ENCODE measurements at places on chromosomes 2 and 18.

DNA sequence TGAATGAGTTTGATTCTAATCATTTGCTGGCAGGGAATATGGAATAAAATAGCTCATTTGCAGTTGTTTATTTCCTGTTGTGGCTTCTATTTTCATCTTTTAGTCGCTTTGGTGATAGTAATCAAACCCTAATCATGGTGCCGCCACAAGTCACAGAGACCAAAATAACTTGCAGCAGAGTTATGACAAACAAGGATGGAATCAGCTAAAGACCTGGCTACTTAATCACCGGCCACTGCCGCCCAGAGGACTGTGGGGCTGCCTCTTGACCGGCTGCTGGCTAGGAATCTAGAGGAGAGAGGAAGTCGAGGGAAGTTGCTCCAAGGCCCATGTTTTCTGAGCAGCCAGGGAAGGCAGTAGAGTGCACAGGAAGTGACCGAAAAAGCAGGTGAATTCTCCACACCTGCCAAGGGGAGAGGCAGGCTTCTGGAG is 5.1 kb upstream of the SMAD7 start:
- DNase-seq: peak; percentile 76

- peak; percentile 79 for DNase-seq
These were observed 23.6 kb upstream of the RBM44 start for GRCh38 chr2:237774811-237775553.

GRCh38 chr2:53216805-53217204 is 550.8 kb upstream of the CHAC2 start:
- DNase-seq: no peak

- DNase-seq: peak; percentile 37
These were observed 60.9 kb upstream of the TFCP2L1 start for GRCh38 chr2:121345887-121346286.

DNA sequence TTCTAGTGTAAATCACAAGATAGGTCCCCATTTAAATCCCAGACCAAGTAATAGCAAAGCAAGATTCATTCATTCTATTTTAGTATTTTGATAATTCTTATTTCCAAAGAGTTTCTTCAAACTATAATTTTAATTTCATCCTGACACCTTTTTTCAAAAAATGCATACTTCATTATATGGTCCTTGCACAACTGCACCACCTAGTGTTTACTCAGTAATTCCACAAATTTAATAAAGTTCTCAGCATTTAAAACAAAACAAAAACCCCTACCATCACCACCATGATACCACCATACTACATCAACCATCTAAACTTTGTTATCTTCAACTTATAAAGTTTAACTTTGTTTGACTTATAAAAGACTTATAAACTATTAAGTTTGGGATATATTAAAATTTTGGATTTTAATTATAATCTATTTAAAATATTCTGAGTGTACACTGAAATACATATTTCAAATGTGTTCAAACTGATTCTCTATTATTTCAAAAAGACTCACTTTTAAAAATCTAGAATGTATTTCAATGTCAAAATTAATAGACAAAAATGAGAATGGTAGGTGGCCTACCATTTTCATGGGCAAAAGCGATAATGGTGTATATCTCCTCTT is 44.2 kb downstream of the WDPCP start:
- peak; percentile 16 for DNase-seq

- DNase-seq: no peak
These were observed 119.7 kb downstream of the CDC42EP3 start for GRCh38 chr2:37551783-37552182.

- DNase-seq: no peak
These were observed 929 bp upstream of the CREG2 start for GRCh38 chr2:101388232-101388631.

GRCh38 chr2:51213826-51214225 is 181.9 kb upstream of the NRXN1 start:
- no peak for DNase-seq

- DNase-seq: no peak
These were observed 151.0 kb downstream of the MREG start for GRCh38 chr2:215862351-215862771.

- no peak for DNase-seq
These were observed 59.7 kb upstream of the CAPN13 start for GRCh38 chr2:30866974-30867373.

DNA sequence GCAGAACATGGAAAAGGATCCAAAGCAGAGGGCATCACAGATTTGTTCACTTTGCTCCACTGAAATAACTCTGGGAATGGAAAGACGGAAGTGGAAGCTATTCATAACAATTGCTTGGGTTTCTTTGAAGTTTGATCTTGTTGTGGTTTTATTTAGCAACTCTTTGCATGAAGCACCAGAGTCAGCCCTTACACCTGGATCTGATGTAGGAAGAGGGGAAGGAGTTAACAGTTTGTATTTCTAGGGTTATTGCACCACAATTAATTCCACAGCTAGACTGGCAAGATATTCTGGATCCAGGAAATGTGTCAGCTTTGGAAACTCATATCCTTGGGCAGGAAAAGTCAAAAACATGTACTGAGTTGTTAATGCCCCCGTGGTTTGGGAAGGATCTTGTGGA is 1143.4 kb downstream of the CNTNAP5 start:
- no peak for DNase-seq

Measured in AG20443 (cell line).